ENCODE measurements at places on chromosomes 13 and 19. TPM values are rescaled to one million over a fixed set of nuclear protein-coding genes. Genes with fewer than 3 reads are reported as not detected.

- no peaks in the 10 kb centered on the region for H3K36me3 ChIP-seq
- no peaks in the 10 kb centered on the region for H3K4me1 ChIP-seq
- H3K27me3 ChIP-seq = no peaks in the 10 kb centered on the region
Observed at GRCh38 chr13:29323954-29324353, 271.5 kb downstream of the SLC7A1 start.

DNA sequence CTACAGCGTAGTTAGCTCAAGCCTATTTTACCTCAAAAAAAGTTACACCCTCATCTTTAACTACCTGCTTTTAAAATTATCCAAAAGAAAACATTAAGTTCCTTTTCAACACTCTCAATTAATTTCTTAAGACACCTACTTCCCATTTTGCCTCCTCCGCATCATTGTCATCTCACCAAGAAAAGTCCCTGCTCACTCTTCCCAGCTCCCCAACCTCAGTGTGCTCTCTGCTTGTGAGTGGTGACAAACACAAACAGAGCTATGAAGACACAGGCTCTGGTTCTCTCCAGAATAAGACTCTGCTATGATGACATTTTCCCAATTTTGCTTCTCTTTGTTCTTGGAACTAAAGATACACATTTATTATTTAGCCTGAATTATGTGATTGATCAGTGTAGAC is 385.1 kb upstream of the HTR2A start:
- H3K4me3 ChIP-seq = no peak overlapping the region
- DNase-seq = no peak
- peaks cover 6% of the 10 kb centered on the region for H3K4me1 ChIP-seq
- H3K36me3 ChIP-seq = no peaks in the 10 kb centered on the region
- H3K27me3 ChIP-seq = no peaks in the 10 kb centered on the region
- no peak overlapping the region for H3K27ac ChIP-seq

DNA sequence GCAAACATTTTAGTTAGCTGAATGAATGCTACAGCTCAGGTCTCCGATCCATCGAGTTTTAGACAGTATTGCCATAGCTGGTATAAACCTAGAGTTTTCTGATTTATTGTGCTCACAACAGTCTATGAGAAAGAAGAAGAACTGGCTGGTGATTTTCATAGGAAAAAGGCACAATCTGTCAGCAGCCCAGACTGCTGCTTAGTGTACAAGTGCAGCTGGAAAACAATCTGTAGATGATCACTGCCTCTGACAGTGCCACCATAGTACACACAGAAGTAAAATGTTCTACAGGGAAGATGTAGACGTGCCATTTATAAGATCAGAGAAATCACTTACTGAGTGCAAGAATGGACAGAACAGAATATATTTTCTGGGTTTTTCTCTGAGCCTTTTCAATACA is 48.4 kb downstream of the MYO16 start:
- H3K4me1 ChIP-seq = no peaks in the 10 kb centered on the region
- DNase-seq = no peak
- H3K36me3 ChIP-seq = no peaks in the 10 kb centered on the region
- no peak overlapping the region for H3K4me3 ChIP-seq
- no peak overlapping the region for H3K27ac ChIP-seq
- peaks cover 100% of the 10 kb centered on the region for H3K27me3 ChIP-seq

SYNGR4 gene
- total RNA-seq = not detected

GEMIN7 gene
- total RNA-seq = 21.0 TPM

Measured in MCF 10A (cell line).